Mesenteric fat pad (tissue), 1 donor: ENCODE measurements at places on chromosomes 16 and 17. TPM values are rescaled to one million over a fixed set of nuclear protein-coding genes. Genes with fewer than 3 reads are reported as not detected.

GRCh38 chr17:72390675-72391508 lies 270.1 kb downstream of the SOX9 start:
- no peak for DNase-seq

GRCh38 chr16:57721356-57722209 lies 14.0 kb upstream of the KATNB1 start:
- DNase-seq: no peak

DNA sequence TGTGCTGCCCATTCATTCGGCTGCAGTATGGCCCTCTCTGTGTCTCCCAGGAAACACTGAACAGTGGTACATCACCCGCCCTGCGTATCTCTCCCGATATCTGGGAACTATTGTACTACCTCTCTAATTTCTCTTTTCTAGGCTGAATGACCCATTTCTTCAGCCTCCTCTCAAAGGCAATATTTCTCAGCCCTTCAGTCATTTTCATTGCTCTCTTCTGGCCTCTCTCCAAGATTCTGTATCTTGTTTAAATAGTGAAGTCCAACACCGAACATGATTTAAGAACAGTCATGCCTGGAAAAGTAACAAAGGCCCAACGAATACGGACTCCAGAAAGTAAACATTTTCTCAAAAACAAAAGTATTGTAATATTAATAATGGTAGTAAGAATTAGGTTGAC lies 220.1 kb downstream of the ZFHX3 start:
- no peak for DNase-seq

- DNase-seq: no peak
Observed at GRCh38 chr16:47590472-47590871, 129.3 kb downstream of the PHKB start.

- DNase-seq: no peak
Observed at GRCh38 chr17:44262654-44263225, 5.2 kb downstream of the SLC4A1 start.

GRCh38 chr17:8072729-8073461 lies 14.6 kb downstream of the ALOX12B start:
- no peak for DNase-seq

- no peak for DNase-seq
Observed at GRCh38 chr16:8293413-8293812, 296.9 kb downstream of the TMEM114 start.

DNA sequence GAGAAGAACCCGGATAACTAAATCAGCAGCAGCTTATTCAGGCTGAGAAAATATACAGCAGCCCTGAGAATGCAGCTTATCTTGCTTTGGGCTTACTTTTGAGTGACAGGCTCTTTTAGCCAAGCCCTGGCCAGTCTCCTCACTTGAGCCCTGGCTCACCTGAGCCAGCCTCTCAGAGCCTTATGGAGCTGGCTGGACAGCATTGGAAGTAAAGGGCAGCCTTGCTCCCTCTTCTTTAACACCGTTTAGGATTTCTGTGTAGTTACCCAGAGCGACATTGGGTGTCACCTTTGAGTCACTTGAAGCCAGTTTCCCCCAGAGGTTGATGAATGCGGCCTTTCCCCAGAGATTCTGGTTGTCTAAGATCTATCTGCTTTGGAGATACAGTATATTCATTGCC lies 7.7 kb upstream of the NPIPB2 start:
- DNase-seq: no peak

- peak; percentile 1 for DNase-seq
Observed at GRCh38 chr16:3755249-3755648, 37.9 kb upstream of the TRAP1 start.

- DNase-seq: no peak
Observed at GRCh38 chr17:50170662-50171370, 5.0 kb downstream of the SGCA start.

- peak; percentile 96 for DNase-seq
Observed at GRCh38 chr16:83952940-83953795, at the start of gene OSGIN1. Gene OSGIN1, plus strand, starts transcription at chr16:83953240. Its CDS starts 4,432 bp downstream, at chr16:83957672.

DNA sequence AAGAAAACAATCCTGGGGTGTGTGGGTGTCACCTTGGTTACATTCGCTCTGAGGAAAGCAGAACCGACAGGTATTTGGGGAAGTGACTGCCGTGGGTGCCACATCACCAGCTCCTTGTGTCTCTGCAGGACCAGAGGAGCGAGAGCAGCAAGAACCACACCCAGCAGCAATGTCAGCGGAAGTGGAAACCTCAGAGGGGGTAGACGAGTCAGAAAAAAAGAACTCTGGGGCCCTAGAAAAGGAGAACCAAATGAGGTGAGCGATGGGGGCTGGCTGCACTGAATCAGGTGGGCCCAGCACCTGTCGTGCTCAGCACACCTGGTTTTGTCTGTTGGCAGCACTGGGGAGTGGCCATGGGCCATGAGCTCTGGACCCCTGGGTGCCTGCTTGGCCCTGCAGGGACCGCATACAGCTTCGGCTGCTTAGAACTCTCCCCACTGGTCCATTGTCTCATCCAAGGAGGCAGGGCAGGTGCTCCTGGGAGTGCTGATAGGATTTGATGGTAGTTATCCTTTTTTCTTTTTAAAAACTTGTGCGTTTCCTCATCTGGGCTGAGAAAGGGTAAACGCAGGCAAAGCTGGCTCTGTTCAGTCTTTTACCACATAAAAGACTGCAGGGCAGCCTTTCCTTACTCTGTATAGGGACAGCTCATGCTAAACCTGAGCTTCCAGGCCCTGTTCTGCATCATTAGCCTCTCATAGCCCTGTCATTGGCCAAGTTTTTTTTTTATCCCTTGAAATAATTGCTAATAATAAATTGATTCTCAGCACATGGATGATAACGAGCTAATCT lies 29.4 kb downstream of the HMOX2 start:
- DNase-seq: no peak

DNA sequence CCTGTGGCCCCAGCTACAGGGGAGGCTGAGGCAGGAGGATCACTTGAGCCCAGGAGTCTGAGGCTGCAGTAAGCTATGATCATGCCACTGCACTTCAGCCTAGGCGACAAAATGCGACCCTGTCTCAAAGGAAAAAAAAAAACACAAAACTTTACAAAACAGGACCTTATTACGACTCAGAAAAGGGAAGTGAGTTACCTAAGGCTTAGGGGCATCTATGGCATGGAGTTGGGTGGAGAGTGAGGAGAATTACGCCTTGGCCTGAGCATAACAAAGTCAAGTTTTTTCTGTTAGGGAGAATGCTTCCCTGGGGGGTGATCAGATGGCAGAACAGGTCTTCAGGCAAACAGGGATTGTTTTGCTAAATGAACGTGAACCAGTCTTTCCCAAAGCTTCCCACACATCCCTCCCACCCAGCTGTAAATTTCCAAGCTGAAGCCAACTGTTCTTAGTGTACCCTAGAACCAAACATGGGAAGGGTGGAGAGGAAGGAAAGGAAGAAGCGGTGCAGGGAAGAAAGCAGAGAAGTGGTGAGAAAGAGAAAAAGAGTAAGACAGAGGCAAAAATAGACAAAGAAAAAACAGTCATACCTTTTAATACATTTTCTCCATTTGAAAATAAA lies 24.6 kb upstream of the TNRC6C start:
- DNase-seq: no peak

DNA sequence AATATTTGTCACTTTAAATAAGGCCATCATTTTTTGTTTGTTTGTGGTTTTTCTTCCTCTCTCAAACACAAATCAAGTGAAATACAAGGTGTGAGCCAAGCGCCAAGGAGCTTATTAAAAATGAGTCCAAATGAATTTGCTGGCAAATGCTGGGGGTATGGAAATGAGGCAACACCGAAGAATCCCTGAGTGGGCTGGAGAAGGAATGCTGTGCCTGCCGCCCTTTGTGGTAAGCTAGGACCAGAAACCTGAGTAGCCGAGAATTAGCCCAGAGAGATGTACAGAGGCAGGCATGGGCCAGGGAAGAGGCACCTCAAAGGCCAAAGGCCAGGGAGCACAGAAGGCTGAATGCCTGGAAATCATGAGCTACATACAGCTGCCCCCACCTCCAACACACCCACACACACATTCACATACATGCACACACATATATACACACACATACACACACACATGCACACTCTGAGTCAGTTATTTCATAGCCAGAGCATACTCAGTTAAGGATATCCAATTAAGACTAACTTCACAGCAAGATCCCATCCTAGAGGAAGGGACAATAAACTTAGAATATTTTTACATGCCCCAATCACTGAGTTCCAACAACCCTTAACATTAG lies 266.1 kb upstream of the DYNLRB2 start:
- DNase-seq: no peak

Gene SLC47A2
- total RNA-seq: not detected

Gene CALB2
- total RNA-seq: 190 TPM

Gene GLP2R
- total RNA-seq: 6.7 TPM

Gene ACSM2B
- total RNA-seq: not detected

Gene SOX9
- 2.2 TPM for total RNA-seq

Gene CNEP1R1
- 23.5 TPM for total RNA-seq

Gene SLC7A5
- total RNA-seq: 9.4 TPM

Gene FBXL19
- 11.4 TPM for total RNA-seq

Gene XAF1
- 99.1 TPM for total RNA-seq
